NCI-H446 (cell line): ENCODE measurements at places on chromosomes 7 and 10.

- peak; percentile 30 for DNase-seq
Measured at GRCh38 chr7:142323706-142324105, 65.8 kb upstream of the PRSS58 start.

DNA sequence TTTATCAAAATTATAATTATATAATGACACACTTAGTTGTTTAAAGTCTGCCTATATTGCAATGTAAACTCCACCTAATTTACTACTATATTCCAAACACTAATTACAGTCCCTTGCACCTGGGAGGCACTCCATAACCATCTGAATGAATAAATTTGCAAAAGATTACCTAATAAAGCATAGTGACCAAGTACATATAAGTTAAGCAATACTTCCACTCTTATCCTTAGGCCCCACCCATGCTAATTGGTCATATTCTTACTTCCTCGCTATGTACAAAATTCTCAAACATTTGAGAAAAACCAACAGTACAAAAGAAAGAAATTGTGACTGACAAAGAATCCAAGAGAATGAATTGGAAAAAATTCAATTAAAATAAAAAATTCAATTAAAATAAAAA, 65.3 kb downstream of the ZFAND4 start:
- DNase-seq: no peak

- no peak for DNase-seq
Measured at GRCh38 chr10:68110027-68110426, 739 bp downstream of the MYPN start.

GRCh38 chr7:70193514-70193913, 595.2 kb downstream of the AUTS2 start:
- DNase-seq: peak; percentile 27

DNA sequence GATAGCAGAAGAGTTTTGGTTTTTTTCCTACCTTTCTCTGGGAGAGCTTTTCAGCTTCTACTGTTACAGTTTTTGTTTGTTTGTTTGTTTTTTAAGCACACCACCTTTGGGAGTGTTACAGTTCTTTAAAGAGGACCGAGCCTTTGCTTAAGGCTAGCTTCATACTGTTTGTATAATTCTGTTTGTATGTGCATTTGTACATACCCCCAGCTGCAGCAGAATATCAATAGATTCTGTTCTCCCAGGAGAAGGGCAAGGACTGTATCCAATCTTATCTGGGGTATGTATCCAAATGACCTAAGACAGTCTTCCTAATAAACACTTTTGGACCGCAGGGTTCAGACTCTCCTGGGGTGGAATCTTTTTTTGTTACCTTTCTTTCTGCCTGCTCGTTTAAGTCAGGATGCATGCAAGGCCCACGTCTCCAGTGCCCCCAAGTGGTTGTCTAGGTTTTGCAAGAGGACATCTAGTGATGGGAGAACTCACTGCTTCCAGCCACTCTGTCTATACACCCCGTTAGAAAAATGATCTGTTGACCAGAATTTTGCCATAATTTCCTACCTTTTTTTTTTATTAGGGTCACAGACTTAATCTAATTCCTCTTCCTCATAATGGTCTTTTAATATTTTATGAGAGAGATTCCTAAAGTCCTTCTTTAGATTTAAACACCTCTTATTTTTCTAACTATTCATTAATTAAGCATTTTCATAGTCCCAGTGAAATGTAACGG, 23.9 kb downstream of the NRF1 start:
- peak; percentile 52 for DNase-seq

- DNase-seq: no peak
Measured at GRCh38 chr10:46091080-46091827, 45.2 kb upstream of the MSMB start.

GRCh38 chr7:38274486-38274885, 1.1 kb upstream of the TARP start:
- DNase-seq: no peak

- no peak for DNase-seq
Measured at GRCh38 chr10:59033622-59034021, 142.8 kb upstream of the PHYHIPL start.

DNA sequence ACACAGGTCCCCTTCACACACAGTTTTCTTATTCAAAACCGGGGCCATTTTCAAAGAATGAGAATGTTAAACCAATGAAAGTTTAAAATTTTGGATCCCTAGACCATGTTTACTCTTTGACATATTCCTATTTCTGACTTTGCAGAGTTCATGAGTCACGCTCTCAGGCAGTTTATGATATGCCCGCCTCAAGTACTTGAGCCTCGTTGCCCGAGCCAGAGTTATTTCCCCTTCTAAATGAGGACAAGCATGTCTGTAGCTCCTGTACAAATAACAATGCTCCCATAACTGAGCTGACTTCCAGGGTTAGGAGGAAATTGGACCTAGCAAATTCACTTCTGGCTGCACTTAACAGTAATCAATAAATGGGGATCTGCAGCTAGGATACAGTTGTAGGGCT, 87.9 kb upstream of the PDE1C start:
- peak; percentile 31 for DNase-seq

- no peak for DNase-seq
Measured at GRCh38 chr10:32073659-32074058, 17.4 kb upstream of the KIF5B start.

GRCh38 chr7:155674556-155674955, 30.1 kb downstream of the RBM33 start:
- DNase-seq: no peak

- DNase-seq: no peak
Measured at GRCh38 chr10:49534670-49535381, 4.1 kb downstream of the ERCC6 start.

DNA sequence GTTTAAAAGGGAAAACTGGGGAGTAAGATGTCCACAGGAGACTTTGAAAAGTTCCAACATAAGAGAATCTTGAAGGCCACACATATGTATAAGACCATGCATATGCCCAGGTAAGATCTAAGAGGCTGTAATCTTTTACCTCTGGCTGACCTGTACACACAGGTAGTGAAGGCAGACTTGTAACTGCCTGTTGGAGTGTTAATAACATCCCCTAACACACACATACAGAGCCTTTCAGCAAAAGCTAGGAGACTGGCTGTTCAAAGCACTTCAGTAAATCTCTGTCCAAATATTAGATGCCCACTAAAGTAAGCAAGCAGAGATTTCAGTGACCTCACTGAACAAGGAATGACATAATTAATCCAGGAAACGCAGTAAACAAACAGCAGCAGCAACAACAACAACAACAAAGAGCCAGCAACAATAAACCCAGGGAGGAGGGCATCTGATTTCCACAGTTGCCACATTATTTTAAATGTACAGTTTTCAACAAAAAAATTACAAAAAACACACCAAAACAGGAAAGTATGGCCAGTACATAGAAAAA, 15.0 kb downstream of the CYP51A1 start:
- no peak for DNase-seq

- DNase-seq: no peak
Measured at GRCh38 chr7:142770661-142771352, at the start of gene PRSS2. TSS of gene PRSS2 (plus strand) at chr7:142770970. CDS start at chr7:142770983, 13 bp downstream.

DNA sequence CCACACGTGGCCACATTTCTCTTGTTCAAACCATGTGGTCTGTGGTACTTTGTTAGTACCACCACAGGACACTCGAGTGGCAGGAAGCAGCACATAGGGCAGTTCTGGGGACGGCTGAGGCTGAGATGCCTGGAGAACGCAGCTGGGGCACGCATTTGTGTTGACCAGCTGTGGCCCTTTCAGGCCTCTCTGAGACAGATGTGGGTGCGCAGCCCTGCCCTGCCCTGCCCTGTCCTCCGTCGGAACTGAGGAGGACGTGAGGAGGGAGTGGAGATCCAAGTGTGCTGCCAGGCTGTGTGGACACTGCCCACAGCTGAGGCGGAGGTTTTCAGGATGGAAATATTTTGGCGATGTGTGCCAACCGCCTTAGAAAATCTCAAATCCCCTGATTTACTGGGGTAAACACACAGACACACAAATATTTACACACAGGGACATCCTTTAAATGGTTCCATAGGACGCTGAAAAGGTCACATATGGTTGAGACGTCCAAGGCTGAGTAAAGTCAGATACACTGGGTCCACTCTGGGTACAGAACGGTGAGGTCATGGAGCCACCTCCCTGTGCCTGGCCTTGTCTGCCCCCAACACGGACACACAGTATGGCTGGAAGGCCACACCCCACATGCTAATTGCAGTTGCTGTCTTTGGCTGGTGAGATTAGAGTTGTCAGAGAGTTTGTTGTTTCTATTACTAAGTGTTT, 14.8 kb downstream of the BHLHA15 start:
- DNase-seq: no peak

- no peak for DNase-seq
Measured at GRCh38 chr10:57952741-57953140, 315.0 kb downstream of the IPMK start.

DNA sequence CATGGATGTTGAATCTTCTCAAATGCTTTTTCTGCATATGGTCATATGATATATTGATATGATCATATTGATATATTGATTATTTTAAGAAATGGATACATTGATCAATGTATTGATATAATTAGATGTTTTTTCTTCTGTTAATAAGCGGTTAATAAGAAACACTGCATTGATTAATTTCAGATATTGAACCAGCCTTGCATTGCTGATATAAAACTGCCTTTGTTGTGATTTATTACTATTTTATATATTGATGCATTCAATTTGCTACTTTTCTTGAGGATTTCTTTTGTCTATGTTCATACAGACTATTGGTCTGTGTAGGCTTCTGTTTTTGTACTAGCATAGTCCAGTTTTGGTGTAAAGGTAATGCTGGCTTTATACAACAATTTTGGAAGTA, 79.7 kb upstream of the ELN start:
- no peak for DNase-seq

DNA sequence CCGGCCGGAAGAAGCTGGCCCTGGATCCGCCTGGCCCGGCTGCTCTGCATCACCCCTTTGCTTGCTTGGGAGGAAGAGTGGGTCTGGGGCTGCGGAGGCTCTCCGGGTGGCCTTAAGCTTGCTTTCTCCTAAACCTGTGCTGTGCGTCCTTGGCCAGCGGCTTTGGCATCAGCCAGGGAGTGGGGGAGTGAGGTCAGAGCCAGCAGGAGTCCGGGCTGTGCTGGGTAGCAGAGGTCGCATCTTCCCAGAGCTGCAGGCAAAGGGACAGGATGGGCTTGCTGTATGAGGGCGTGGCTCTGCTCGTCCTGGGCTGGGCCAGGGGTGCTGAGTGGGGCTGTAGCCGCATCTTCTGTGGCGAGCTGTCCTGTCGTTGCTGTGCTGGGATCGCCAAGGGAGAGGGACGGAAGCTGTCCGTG, 21.1 kb downstream of the BNIP3 start:
- DNase-seq: no peak

DNA sequence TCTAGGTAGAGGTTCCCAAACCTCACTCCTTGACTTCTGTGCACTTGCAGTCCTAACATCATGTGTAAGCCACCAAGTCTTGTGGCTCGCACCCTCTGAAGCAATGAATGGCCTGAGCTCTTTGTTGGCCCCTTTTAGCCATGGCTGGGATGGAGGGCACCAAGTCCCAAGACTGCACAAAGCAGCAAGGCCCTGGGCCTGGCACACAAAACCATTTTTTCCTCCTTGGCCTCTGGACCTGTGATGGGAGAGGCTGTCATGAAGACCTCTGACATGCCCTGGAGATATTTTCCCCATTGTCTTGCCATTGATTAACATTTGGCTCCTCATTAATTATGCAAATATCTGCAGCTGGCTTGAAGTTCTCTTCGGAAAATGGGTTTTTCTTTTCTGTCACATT, 60.3 kb upstream of the MALRD1 start:
- DNase-seq: no peak

DNA sequence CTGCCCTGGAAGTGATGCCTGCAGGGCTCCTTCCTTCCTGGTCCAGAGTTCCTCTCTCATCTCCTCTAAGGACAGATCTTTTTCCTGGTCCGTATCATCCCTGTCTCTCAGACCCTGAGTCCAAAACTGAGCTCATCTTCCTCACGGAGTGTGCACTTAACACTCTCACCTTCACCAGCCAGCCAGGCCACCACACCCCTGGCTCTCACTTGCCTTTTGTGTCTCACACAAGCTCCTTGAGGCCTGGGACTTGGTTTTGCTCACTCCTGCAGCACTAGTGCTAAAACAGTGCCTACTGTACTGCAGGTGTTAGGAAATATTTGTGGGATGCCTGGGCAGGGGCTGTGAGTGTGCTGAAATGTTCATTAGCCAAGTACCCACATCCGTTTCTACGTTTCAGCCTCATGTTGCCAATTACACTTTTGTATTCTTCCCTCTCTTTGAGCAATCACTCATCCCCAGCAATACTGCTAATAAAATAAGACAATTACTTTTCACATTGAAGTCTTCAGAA, 21.4 kb upstream of the PARP12 start:
- no peak for DNase-seq

- no peak for DNase-seq
Measured at GRCh38 chr7:132899833-132900232, 182.1 kb downstream of the CHCHD3 start.

GRCh38 chr10:480928-481552, 208.4 kb downstream of the DIP2C start:
- peak; percentile 34 for DNase-seq

DNA sequence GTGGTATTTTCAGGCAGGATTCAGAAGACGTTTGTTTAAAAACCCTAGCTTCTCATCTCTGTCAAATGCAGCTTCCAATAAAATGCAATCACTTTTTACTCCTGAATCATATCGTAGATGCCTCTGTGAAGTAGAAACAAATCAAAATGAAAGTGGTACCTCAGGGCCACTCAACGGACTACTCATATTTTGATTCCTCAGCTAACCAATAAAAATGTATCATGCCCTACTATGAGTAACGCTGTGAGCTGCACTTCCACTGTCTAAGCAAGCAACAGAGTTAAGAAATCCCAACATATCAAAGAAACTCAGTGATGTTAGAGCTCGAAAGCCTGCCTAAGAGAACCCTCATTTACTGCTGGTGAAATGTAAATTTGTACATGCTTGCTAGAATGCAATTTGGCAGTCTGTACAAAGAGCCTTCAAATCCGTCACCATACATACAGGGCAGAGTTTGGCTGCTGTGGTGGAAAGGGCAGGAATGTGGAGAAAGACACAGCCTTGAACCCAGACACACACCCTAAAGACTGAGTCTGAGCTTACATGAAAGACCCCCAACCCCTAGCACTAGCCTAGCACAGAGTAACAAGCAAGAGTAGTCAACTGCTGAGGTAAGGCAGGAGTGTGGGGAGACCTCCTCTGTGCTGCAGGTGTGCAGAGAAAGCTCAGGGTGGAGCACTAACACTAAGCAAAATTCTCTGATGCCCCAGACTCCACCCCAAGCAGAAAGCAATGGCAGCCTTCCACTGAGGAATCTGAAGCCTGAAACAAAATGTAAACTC, 151.5 kb downstream of the ANK3 start:
- DNase-seq: peak; percentile 2

- DNase-seq: no peak
Measured at GRCh38 chr7:80821771-80822319, 97.0 kb downstream of the SEMA3C start.

DNA sequence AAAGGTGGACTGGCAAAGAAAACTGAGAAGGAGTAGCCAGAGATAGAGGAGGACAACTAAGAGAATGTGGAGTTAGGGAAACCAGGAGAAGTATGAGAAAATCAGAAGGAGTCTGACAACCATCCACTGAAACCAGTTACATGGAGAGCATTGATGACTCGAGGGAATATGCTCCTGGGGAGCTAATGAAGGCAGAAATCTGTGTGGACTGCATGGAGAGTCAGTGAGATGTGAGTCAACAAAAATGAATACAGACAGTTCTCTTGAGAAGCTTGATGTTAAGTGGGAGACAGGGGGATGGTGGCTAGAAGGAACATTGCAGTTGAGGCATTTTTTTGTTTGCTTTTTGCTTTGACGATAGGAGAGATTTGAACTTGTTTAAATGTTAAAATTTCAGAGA, 34.3 kb upstream of the ZNF32 start:
- DNase-seq: no peak
